Left ventricle myocardium superior (tissue), 1 donor: ENCODE measurements at places on chromosomes 4 and X. TPM values are rescaled to one million over a fixed set of nuclear protein-coding genes. Genes with fewer than 3 reads are reported as not detected.

- no peak for DNase-seq
Observed at GRCh38 chrX:39592776-39593175, 505.0 kb downstream of the BCOR start.

DNA sequence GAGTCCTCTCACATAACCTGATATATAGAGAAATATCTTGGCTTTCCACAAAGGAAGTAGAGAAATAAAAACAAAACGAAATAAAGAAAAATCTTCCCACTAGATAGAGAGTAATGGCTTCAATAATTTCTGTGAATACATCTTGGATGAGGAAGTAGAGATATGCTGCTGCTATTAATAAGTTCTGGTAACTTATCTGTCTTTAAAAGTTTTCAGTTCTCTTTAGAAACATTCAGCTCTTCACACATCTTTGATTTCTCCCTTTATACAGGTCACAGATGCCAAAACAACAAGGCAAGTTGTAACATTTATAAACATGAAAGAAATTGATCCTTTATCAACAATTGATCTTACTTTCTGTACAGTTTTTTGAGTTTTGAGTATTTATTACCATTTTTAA lies 615.8 kb downstream of the TRAM1L1 start:
- DNase-seq = no peak

The SLC10A4 gene
- total RNA-seq = not detected

The TEX11 gene
- not detected for total RNA-seq

GRCh38 chrX:110003167-110004156 lies 548 bp downstream of the TMEM164 start:
- DNase-seq = peak; percentile 35

GRCh38 chr4:155759372-155760252 lies 791 bp downstream of the GUCY1B1 start:
- DNase-seq = peak; percentile 88

The HPGDS gene
- total RNA-seq = 3.5 TPM

GRCh38 chr4:78610546-78611214 lies 59.1 kb downstream of the ANXA3 start:
- no peak for DNase-seq

DNA sequence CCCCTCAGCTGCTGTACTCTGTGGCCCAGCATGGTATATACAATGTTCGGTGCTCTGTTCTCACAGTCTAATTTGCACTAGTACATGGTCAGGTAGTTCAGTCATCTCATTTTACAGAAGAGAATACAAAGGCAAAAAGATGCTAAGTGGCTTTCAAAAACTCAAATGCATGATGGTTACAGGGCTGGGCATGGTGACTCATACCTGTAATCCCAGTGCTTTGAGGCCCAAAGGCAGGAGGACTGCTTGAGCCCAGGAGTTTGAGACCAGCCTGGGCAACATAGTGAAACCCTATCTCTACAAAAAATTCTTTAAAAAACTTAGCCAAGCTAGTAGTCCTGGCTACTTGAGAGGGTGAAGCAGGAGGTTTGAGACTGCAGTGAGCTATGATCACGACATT lies 210.5 kb upstream of the KIT start:
- no peak for DNase-seq

GRCh38 chr4:145825255-145825654 lies 113.4 kb downstream of the ZNF827 start:
- no peak for DNase-seq

DNA sequence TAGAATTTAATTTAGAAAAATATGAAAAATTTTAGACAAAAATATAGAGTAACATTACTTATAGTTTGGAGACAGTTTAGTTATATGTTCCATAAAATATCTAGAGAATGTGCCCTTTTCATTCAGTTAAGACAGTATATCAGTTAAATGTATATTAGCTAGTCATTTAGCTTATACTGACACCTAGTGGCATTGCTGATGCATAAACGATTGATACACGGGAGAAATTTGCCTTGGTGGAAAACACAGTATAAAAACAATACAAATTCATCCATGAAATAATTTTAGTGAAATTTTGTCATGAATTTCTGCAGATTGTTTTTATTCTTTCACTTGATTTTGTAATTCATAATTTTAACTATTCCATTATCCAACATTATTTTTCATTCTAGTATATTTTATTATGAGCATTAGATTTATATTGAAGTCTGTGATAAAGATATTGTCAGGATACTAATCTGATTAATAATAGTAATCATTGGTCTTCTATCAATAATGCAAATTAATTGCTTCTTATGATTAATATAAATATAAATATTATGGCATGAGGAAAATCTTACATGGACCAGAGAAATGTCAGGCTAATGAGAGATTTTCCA lies 219.0 kb downstream of the TLL1 start:
- no peak for DNase-seq

GRCh38 chr4:43471950-43472349 lies 579.4 kb downstream of the GRXCR1 start:
- DNase-seq = no peak

DNA sequence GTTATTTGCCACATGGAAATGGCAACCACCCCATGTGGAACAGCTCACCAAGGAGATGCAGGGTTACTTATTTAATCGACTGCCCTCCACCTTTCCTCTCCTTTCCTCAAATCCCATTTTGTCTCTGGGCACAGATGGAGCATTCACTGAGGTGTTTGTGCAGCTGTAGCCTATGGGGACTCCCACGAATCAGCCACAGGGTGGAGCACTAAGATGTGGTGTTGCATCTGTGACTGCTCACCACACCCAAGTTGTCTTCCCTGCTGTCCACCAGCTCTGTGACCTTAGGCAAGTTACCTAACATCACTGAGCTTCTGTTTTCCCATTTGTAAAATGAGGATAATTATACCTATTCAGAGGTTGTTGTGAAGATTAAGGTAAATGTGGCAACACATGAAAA lies 252.4 kb upstream of the CPEB2 start:
- DNase-seq = peak; percentile 38

The GAGE12E gene
- total RNA-seq = not detected

DNA sequence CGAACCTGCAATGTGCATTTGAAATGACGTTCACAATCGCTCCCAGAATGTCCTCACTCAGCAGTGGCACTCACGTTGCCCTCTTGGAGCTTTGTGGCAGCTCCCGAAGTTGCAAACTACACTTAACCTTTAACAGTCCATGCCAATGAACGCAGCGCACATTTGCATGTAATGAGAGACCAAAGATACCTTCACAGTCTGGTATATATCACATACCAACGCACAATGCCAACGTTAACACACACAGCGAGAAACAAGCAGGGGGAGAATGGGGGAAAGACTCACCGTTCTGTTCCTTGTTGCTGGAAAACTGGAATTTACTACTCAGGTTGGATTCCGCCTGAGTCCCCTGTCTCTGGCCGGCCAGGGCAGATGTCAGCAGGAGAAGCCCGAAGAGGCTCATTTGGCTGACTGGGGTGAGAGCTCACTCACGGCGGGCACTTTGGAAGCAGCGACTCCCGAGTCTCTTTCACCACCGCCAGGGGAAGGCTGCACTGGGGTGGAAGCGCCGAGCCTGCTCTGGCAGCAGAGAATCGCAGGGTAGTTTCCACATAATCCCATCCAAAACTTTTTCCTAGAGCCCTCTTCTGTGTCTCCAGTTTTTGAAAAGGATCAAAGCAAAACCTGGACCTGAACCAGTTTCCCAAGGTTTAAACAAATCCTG lies 966 bp downstream of the PDGFC start:
- DNase-seq = peak; percentile 79

The DUX4 gene
- total RNA-seq = not detected

GRCh38 chrX:151982222-151982621 lies 7.7 kb upstream of the GABRE start:
- no peak for DNase-seq

DNA sequence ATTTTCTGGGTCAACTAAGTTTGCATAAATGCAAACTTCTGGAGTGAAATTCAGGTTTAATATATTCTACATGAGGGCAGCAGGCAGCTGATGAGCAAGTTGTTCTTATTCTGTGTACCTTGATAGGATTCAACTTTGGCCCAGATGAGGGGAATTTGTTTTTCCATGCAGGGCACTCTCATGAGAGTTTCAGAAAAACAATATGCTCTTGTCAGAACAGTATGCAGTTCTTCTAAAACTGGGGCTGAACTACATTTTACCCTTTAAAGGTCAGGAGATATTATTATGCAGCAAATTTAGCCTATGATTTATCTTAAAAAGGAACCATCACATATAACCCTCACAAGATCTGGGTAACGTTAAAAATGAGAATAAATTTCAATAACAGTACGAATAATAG lies 19.2 kb downstream of the GPRIN3 start:
- DNase-seq = no peak

GRCh38 chr4:55757356-55757952 lies 62.1 kb upstream of the EXOC1L start:
- DNase-seq = no peak

DNA sequence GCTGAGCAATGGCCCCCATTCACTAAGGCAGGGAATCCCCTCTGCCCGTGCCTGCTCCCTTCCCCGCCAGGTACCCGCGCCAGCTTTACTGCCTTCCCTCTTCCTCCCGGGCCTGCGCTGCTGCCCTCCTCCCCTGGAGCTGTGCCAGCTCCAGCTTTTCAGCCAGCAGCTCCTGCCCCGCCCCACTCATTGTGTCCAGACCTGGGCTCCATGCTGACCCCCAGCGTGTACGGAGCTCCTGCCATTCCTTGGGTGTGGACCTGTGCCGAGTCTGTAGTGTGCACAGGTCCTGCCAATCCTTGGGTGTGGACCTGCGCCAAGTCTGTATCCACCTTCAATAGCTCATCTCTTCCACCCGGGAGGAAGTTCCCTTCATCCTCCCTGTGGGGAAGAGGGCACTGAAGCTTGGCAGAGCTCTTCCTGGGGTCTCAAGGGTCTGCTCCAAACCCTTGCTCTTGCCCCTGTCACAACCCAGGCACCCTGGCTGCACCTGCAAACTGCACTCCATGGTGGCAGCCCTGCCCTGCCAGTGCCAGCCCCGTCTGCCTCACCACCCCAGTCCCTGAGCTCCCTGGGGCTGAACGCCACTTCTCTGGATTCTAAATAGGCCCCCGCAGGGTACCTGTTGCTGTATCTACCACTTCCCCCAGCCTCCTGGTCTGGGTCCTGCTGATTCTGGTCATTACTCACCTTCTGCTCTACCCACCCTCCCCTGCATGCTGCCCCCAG lies 63.9 kb downstream of the TRMT44 start:
- DNase-seq = no peak

The ARHGAP24 gene
- total RNA-seq = 13.3 TPM

The NUDT11 gene
- total RNA-seq = 0.10 TPM

The NWD2 gene
- total RNA-seq = not detected

The TMPRSS11B gene
- not detected for total RNA-seq

GRCh38 chrX:51760657-51761056 lies 17.4 kb downstream of the GSPT2 start:
- DNase-seq = no peak

The NDNF gene
- 9.0 TPM for total RNA-seq

GRCh38 chrX:116230130-116230898 lies 59.8 kb downstream of the AGTR2 start:
- no peak for DNase-seq

DNA sequence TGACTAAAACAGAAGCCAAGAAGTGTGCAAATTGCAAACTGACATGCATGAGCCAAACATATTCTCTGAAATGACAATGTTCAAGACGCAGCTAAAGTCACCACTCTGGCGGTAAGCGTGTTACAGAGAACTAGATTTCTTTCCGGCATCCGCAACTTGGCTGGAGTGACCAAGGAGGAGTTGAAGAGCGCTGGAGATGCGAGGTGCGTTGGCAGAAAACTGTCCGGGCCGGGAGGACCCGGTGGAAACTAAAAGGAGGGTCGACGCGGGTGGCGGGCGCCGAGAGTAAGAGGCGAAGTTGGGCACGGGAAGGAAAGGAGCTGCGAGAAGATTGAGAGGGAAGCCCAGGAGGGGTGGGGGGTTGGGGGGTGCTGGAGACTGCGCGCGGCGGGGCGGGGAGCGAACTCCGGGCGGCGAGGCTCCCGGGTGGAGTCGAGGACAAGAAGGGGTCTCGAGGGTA lies 807 bp downstream of the SEL1L3 start:
- no peak for DNase-seq
